Kidney epithelial cell (primary cell): ENCODE measurements at places on chromosomes 5 and 9.

GRCh38 chr9:38768351-38768761, 48.4 kb upstream of the FAM240B start:
- peak; percentile 5 for DNase-seq

DNA sequence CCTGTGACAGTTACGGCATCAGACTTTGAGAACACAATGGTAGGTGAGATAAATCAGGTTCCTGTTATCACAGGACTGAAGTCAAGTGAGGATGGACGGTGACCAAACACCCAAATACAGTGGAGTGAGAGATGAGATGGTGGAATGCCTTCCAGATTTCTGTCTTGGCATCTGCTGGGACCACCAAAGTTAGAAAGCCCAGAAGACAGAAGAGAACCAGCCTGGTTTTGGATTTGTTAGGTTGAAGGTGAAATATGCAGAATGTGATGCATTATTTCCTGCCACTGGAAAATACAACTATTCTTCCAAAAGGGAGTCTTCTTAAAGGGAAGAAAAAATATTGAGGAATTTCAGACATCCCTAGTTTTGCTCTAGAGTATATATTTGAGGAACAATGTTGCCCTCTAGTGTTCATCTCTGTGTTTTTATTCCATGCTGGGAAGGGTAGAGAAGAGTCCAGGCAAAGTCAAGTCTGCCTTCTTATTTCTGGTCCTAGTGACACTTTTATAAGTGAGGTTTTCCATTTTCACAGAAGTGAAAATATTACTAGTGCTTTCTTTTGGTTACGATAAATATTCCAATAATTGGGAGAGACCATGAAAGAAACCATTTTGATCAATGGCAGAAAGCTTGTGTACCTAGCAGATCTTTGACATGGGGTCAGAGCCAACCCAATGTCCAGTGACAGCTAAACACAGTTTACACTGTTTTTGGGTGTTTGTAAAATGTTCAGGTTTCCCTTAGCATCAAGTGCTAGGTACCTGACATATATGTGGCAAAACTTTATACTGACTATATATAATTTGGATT, 142.3 kb upstream of the ANKH start:
- peak; percentile 21 for DNase-seq

DNA sequence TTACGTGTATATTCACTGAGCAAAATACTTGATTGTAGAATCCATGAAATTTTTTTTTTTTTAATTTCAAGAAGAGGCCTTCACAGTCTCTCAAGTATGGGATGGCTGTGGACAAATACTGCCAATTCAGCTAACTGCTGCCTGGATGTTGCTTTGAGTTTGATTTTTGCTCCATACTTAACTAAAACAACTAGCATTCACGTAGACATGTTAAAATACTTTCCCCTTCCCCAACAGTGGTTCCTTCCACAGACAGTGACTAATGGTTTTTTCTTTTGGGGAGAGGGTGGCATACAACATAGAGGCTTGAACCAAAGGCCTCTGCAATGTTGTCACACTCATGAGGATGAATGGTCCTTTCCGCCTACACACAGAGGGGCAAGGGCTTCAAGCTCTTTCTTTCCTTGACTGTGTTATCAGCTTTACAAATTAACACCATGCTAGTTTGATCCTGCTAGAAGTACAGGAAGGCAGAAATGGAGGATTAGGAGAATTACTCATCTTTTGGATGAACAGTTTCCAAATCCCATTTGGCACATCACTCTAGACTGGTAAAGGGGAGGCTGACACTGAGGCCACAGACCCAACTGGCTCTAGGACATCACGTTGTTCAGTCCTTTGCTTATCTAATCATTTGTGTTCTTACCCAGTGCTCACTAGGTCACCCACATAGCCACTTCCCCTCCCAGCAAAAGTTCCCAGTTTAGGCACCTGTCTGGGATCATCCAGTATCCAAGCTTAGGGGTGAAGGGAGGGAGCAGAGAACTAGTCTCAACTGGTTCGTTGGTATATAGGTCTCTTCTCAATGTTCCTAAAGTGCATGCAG, 1.8 kb upstream of the LEAP2 start:
- no peak for DNase-seq

GRCh38 chr5:152329207-152329606, 75.9 kb downstream of the NMUR2 start:
- DNase-seq: no peak

DNA sequence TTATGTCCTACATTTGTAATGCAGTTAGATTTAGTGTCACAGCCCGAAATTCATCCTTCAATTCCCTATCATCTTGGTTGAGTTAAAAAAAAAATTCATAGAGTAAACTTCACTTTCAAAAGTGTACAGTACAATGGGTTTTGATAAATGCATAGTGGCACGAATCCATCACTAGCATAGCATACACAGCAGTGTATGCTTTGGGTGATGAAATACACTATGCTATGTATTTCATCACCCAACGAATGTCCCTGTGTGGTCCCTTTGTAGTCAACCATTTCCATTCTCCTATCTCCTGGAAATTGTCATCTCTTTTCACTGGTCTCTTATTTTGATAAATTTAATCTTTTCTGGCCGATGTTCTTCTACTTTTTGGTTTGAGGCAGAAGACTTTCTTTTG, 129.4 kb upstream of the BASP1 start:
- no peak for DNase-seq

DNA sequence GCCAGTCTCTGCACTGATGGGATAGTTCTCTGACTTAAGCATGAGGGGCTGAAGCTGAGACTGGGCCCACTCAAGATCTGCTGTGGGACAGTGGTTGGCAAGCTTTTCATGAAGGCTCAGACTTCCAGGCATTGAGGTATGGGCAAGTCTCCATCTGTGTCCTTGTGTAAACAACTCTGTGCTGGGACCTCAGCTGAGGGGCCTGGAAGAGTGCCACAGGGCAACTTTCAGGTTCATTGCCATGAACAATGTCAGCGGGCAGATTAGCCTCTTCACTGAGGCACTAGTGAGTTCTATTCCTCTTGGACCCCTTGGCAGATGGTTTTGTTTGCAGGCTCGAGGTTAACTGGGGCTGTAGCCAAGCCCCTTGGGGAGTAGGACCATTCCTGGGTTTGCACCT, 127.1 kb downstream of the MRPS30 start:
- no peak for DNase-seq

- peak; percentile 7 for DNase-seq
Measured at GRCh38 chr9:23598994-23599393, 227.0 kb downstream of the ELAVL2 start.

GRCh38 chr5:133440467-133441115, 171.8 kb downstream of the FSTL4 start:
- DNase-seq: no peak

GRCh38 chr5:160092960-160093707, 26.1 kb downstream of the PWWP2A start:
- DNase-seq: no peak
